ENCODE measurements at places on chromosomes 12 and 14.

DNA sequence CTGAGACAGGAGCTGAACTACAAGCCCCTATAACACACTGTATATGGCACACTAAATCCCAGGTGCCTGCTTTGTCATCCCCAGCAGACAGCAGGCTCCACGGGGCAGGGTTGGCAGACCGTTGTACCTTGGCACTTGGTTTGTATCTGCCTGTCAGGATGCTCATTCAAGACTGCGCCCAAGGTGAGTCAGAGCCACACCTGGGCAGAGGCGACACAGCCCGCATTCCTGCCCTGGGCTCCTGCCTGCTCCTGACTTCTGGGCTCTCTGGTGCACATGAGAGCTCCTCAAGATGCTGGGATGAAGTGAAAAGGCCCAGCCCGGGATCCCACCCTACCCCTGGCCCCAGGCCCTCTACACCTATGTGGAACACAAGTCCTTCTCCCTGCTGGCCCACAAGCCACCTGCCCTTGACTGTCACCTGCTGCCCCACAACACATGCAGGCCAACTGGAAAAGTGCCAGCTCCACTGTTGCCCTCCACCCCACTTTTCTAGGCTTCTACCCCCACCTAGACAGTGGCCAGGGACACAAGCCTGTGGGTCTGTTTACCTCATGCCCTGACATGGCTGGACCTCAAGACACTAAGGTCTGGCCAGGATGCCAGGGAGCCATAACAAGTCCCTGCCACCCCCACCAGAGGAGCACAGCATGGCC, 30.8 kb upstream of the PNMA1 start:
- no peak for DNase-seq

- DNase-seq = no peak
Measured at GRCh38 chr12:42760550-42760949, 171.0 kb upstream of the PRICKLE1 start.

DNA sequence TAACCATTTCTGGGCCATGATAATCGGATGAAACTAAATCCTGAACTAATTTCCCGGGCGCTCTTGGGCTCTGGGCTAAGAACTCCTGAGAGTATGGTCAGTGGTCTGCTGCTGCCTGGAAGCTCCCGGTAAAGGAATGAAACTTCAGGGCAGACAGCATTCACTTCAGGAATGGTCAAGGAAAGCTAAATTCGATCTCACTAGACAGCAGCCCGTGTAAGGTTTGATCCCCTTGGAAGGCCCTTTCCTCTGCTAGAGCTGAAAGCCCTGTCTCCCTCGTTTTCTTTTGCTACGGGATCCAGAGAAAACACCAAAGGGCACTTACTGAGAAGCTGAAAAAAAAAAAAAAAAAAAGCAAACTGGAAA, 680 bp downstream of the ASB8 start:
- DNase-seq = no peak

GRCh38 chr14:51225751-51226150, 14.3 kb upstream of the TMX1 start:
- no peak for DNase-seq

- no peak for DNase-seq
Measured at GRCh38 chr14:56183631-56184157, 65.5 kb downstream of the PELI2 start.

DNA sequence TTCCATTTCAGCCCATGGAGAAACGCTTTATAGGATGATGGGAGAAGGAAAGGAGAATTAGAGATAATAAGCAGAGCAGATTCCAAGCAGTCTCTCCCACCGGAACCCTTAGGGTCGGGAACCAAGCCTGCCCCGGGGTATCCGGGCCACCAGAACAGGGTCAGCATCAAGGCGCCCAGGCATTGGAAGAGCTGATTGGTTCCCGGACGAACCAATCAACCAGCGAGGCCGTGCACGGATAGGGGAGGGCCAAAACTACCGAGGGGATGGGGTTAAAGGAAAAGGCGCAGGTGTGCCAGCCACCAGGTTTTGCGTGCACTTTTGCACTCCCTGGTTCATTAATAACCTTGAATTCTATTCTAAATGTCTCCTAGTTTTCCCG, 1.7 kb downstream of the PPM1H start:
- peak; percentile 13 for DNase-seq

DNA sequence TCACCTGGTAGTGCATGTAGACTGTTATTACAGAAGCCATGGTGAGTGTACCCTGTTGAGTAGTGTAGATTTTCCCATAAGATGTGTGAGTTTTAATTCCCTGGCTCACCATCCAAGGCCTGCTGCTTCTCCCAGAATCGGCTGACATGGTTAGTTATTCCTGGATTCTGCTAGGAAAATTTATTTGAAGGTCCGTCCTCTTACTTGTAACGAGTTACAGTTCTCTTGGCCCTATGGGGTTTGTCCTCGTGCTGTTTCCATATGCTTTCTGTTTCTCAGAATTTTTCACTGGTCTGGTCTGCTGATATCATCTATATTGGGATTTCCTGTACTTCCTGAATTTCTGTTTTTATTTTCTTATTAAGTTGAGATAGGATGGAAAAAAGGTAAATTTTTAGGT, 423.3 kb upstream of the RGS6 start:
- DNase-seq = no peak

All from stromal cell of bone marrow (primary cell).